ENCODE measurements at places on chromosomes 11 and 22. TPM values are rescaled to one million over a fixed set of nuclear protein-coding genes. Genes with fewer than 3 reads are reported as not detected.
A peak's percentile ranks its signal among the peaks of the same experiment; 100 is the strongest.

GRCh38 chr11:30991376-30991775 lies 378.2 kb downstream of the DCDC1 start:
- DNase-seq, result no peak

- no peak for DNase-seq
These were observed 14.4 kb upstream of the EHF start for GRCh38 chr11:34606326-34607120.

GRCh38 chr22:26642465-26643417 lies 14.6 kb upstream of the MIAT start:
- DNase-seq, result peak; percentile 44

DNA sequence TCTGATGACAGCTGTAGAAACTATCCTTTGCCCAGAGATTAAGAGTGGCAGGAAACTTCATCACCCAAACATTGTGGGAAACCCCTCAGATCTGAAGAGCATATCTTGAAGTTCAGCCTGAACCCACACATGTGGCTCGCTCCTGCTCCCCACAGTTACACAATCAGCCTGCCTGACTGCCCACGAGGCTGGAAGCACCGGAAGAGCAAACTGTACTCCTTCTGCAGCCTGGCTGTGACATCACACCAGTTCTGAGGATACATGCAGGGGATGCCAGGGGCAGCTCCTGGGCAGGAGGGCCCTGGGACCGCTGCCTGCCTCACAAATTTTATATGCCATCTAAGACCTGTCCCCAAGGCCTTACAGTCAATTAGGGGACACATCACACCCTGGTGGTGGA lies 444.4 kb downstream of the BUD13 start:
- no peak for DNase-seq

GRCh38 chr11:63764679-63765647 lies 3.6 kb downstream of the ZFTA start:
- DNase-seq, result no peak

GRCh38 chr22:21855676-21856075 lies 11.8 kb downstream of the MAPK1 start:
- no peak for DNase-seq

DNA sequence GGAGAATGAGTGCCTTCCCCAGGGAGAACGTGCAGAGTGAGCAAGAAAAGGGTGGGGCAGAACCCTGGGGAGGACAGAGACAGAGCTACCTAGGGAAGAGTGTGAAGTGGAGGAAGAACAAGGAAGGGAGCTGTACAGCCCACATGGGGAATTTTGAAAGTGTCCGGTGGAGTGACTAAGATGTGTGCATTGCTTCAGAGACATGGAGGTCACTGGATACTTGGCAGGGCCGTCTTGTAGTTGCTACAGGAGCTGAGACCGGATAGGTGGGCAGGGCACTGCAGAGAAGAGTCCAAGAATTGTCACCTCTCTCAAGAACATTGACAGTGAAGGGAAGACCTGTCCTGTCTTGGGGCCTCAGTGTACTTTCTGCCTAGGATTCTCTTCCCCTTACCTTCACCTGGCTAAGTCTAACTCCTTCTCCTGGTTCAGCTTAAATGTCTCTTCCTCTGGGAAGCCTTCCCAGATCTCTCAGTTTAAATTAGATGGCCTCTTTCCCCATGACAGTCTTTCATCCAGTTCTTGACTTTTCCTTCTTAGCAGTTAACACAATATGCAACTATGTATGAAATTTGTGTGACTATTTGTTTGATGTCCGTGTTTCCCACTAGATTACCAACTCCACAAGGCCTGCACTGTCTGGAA lies 9.2 kb upstream of the P2RY6 start:
- no peak for DNase-seq

DNA sequence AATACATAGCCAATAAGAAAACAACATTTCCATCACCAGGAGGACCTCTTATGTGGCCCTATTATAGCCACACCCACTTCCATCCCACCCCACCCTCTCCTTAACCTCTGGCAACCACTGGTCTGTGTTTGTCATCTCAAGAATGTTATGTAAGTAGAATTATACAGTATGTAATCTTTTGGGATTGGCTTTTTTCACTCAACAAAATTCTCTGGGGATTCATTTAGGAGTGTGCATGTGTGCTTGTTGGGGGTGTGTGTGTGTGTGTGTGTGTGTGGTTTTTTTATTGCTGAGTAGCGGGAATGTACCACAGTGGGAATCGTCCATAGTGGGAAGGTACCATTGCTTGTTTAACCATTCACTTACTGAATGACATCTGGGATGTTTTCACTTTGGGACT lies 5.2 kb downstream of the KCNJ5 start:
- DNase-seq, result no peak

DNA sequence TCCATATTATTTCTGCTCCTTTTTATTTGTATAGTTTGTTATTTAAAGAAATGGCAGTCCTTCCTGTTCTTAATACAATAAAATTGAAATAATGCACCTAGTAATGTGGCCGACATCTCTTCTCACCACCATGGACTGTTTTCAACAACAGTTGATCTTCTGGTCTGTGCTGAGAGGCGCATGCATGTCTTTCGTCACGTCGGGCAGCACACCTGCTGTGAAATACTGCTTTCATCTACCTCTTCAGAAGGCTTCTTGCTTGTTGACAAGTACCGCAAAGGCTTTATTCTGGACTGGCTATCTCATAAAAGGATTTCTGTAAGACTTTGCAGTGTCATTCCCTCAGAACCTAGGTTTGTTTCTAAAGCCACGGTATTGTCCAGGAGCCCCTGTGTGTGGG lies 13.9 kb upstream of the MYO18B start:
- DNase-seq, result no peak

- DNase-seq, result peak; percentile 49
These were observed 25.2 kb downstream of the FLRT1 start for GRCh38 chr11:64060861-64061444.

DNA sequence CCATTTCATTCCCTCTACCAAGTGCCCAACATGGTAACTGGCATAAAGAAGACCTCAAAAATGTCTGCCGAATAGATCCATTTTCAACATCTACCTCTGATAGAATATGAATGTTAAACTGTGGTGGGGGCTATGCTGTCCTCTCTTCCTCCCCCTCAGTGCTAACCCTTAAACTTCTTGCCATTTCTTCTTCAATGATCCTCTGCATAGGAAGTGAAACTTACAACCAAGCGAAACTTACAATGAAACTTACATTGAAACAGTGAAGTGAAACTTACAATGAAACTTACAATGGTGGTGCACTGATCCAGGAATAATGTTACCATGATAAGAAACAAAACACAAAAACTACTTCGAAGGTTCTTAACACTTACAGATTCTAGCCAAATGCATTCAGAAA lies 4.7 kb downstream of the RTCB start:
- DNase-seq, result no peak

GRCh38 chr11:117973503-117973860 lies 12.7 kb upstream of the IL10RA start:
- DNase-seq, result no peak

GRCh38 chr11:47055534-47055933 lies 119.0 kb downstream of the CSTPP1 start:
- no peak for DNase-seq

DNA sequence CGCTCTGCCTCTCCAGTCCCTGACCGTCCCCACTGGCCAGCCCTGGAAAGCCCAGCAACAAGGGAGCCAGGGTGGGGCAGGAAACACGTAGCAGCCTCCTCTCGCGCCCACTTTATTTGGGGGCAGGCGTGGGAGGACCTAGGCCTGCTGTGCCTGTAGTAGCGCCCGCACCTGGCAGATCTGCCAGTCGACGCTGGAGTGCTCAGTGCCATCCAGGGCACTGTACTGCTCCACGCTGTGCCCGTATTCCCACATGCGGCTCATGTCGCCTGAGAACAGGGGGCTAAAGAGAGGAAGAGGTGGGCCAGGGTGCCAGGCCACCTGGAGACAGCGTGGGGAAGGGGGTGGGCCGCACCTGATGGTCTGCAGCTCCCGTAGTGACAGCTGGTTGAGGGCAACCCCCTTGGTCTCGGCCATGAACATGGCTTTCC lies 17.0 kb upstream of the DRICH1 start:
- DNase-seq, result no peak

DNA sequence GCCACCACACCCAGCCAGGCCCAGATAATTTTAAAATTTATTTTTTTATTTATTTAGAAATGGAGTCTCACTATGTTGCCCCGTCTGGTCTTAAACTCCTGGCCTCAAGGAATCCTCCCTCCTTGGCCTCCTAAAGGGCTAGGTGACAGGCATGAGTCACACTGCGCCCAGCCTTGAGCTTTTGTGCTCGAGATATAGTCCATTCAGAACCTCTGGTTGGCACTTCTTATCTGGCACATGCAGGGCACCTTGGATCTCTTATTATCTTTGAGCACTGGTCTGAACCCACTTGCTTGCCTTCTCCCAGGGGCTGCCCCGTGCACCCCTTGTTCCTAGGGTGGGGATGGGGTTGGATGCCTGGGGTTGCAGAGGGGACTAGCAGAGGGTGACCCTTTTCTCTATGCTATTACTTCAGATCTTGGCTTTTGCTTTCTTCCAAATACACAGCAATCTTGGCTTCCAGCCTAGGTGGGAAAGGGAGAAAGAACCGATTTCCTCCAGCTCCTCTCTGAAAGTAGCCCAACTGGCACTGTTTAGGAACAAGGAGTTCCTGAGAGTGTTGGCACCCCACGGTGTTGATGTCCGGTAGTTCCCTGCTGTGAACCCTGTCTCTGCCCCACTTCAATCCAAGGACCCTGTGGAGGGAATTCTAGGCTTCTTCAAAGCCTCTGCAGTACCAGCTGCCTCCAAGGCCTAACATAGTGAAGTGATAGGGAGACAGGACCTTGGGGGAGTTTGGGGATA lies 1.3 kb upstream of the SLC3A2 start:
- DNase-seq, result no peak

DNA sequence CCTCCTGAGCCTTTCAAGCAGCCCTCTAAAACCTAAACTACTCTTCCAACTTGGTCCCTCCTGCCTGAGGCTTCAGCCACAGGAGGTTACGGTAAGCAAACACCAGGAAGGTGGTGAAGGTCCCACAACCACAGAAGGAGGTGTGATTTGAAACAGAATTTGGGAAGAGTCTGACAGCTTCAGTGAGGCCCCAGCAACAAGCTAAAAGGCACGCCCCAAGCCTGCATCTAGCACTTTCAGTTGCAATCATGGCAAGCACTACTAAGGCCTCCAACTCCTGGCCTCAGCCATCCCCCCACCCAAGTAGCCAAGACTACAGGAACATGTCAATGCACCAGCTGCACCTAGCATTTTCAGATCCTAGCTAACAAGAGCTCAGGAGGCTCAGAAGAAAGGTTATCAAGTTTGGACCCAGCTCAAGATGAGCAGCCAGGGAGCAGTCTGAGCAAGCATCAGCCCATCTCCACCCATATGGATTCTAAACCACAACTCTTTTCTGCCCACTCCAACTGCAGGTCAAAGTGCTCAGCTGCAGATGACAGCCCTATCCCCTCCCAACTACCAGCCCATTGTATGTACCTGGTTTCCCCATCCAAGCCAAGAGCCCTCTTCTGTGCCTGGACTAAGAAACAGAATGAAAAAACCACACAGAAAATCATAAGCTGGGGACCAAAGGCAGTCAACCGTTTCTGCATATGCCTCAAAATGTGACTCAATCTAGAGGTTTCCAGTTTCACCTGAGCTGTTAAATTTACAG lies 10.4 kb upstream of the AHNAK start:
- DNase-seq, result no peak

- DNase-seq, result no peak
These were observed 480 bp upstream of the MTMR2 start for GRCh38 chr11:95924414-95924760.

DNA sequence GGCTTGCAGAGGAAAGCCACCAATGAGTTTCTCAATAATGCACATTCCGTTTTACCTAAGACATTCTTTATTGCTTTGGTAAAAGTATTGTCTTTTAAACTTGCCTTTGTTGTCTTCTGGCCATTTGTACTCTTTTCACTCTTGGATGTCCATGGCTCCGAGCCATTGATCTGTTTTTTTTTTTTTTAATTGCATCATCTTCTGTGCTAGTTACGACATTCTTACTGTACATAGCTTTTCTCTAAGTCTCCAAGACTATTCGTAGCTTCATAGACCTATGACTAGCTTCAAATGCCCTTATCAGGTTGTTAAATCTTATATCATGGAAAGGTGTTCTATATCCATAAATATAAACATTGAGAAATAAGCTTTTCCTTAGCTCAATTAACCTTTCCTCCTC lies 1522.6 kb downstream of the FAM181B start:
- no peak for DNase-seq

DNA sequence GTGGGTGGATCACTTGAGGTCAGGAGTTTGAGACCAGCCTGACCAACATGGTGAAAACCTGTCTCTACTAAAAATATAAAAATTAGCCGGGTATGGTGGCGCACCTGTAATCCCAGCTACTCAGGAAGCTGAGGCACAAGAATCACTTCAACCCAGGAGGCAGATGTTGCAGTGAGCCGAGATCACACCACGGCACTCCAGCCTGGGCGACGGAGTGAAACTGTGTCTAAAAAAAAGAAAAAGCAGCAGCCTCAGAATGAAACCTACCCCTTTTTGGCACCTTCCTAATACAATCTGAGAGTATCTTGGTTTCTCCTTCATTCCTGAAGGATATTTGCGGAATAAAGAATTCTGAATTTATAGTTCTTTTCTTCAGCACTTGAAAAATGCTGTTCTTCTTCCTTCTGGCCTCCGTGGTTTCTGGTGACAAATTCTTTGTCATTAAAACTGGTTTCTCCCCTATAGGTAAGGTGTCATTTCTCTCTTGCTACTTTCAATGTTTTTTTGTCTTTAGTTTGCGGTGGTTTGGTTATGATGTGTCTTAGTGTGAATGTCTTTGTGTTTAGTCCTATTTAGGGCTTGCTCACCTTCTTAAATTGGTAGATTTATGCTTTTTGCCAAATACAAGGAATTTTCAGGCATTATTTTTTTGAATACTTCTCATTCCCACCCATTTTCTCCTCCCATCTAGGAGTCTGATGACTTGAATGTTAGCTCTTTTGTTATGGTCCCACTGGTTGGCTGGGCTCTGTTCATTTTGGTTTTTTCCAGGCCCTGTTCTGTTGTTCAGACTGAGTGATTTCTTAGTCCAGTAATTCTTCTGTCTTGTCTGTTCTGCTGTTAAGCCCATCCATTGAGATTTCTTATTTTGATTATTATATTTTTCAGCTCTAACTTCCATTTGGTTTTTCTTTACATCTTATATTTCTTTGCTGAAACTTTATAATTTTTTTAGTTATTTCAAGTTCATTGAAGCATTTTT lies 15.4 kb downstream of the ASRGL1 start:
- DNase-seq, result no peak

Gene CRYBA4
- not detected for polyA plus RNA-seq

Gene PATE4
- not detected for polyA plus RNA-seq

Gene DDIAS
- polyA plus RNA-seq, result 1.7 TPM

Gene SMTNL1
- 0.12 TPM for polyA plus RNA-seq

Gene BTBD18
- polyA plus RNA-seq, result 0.76 TPM

Gene B4GAT1
- polyA plus RNA-seq, result 8.5 TPM

Gene KLHDC7B
- polyA plus RNA-seq, result 6.5 TPM

Gene INPP5J
- not detected for polyA plus RNA-seq

Gene PHF21B
- polyA plus RNA-seq, result not detected

Gene NELL1
- polyA plus RNA-seq, result not detected

Gene ASCL2
- 0.23 TPM for polyA plus RNA-seq

Gene OR52E8
- polyA plus RNA-seq, result not detected

Gene MYOD1
- not detected for polyA plus RNA-seq
